Dorsolateral prefrontal cortex (tissue), 122 donors: ENCODE measurements at places on chromosomes 16 and 17.

GRCh38 chr16:12458591-12459358, 344.9 kb downstream of the CPPED1 start:
- DNase-seq, result no peak

DNA sequence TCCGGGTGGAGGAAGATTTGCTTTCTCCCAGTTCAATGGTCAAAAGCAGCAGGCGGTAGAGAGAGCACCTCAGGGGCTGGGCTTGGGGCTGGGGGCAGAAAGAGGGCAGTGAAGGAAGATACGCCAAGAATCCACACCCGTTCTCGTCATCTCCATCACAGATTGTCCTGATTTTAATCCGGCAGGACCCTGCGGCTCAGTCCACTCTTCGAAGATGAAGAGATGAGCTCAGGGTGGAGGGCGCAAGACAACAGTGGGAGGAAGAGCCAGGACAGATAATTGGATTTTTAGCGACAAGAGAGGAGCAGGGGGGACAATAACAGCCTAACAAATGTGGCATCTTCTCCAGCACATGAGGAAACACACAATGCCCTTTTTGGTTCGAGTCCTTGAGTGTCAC, 165.9 kb downstream of the SDK2 start:
- no peak for DNase-seq

DNA sequence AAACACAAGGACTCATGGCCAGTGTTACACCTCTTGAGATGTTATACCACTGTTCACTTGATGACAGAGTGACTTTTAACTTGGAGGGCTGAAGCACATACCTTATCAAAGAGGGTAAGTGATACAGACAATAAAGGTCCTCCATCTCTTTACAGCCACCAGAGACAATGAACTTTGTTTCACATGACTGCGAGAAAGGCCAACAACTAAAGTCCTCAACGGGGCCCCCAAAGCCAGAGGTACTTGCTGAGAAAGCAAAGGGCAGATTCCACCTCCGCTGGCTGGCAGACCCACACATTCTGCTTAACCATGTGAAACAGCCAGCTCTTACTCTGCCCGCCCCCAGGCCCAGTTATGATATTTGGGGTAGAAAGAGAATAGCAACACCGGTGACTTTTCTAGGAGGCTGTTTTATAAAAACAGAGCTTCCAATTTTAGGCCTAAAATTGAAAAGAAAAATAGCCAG, 21.4 kb downstream of the DCUN1D3 start:
- no peak for DNase-seq

DNA sequence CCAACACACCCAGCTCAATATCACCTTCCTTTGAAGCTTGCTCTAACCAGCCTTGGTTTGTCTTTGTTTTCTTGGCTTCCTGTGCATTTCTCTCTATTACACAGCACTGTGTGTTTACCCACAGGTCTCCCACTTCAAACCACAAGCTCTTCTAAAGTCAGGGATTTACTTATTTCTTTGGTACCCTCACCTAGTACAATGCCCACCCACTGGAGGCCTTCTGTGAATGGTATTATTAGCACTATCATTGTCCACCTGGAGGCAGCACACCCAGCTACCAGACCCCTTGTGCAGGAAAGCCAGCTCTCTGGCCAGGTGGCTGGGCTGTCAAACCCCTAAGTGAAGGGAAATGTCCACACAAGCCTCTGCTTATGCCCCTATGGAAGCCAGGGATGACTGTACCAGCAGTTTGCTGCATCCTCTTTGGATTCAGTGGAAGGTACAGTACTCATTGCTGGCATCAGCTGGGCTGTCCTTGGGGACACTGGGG, 9.4 kb upstream of the TOP2A start:
- DNase-seq, result no peak

DNA sequence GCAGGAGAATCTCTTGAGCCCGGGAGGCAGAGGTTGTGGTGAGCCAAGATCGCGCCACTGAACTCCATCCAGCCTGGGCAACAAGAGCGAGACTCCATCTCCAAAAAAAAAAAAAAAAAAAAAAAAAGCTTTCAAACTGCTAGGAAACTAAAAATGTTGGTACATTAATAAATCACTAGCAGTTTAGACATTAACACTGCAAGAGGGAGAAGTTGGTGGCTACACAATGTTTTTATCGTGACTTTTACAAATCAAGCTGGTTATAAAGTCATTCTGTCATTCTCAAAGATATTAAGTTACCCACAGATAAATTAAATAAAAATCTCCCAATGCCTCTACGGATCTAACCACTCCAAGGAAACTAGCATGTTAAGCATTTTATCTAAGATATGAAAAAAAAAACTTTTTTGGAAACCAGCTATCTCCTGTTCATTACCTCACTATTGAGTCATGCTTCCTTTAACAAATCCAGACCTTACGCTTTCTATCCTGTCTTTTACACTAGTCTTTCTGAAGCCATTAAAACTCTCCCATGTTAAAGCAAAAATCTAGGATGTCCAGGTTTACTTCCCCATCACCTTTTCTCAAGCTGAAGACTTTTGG, 85.9 kb upstream of the SMURF2 start:
- DNase-seq, result no peak

DNA sequence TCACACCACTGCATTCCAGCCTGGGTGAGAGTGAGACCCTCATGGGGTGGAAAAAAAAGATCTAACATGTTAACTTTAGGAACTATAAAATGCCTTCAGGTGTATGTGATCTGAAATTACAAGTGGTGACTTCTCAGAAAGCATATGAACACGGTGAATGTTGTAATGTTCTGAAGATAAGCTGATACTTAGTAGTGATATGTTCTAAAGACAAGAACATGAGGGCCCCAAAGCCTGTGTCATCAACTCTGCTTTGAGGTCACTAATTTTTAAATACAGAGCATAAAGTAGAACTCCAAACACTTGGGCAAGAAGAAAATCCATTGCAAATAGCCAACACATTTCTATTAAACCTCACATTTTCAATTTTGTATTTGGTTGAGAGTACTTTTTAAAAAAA, 2.6 kb upstream of the FBF1 start:
- DNase-seq, result no peak

DNA sequence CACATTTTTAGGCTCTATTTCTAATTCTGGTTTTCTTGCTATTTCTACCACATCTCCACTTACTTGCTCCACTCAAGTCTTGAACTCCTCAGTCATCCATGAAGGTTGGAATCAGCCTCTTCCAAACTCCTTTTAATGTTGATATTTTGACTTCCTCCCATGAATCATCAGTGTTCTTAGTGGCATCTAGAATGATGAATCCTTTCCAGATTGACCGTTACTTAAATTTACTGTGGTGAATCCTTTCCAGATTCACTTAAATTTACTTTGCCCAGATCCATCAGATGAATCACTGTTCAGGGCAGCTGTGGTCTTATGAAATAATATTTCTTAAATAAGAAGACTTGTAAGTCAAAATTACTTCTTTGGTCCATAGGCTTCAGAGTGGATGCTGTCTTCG, 32.4 kb downstream of the CLTC start:
- no peak for DNase-seq

GRCh38 chr16:12500771-12501170, 302.9 kb downstream of the CPPED1 start:
- DNase-seq, result no peak

- no peak for DNase-seq
Observed at GRCh38 chr17:10233161-10233560, 34.8 kb upstream of the GAS7 start.

DNA sequence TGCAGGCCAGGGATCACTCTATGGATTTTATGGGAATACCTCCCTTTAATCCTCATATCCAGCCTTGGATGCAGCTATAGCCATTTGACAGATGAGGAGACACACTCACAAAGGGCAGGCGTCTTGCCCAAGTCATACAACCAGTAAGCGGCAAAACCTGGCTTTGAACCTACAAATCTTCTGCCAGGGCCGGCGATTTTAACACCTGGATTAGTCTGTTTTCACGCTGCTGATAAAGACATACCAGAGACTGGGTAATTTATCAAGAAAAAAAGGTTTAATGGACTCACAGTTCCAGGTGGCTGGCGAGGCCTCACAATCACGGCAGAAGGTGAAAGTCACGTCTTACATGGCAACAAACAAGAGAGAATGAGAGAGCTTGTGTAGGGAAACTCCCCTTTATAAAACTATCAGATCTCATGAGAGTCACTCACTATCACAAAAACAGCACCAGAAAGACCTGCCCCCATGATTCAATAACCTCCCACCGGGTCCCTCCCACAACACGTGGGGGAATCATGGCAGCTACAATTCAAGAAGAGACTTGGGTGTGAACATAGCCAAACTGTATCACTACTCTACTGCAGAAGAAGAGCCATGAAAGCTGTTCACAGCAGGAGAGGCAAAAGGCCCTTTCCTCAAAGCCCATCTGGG, 67.5 kb downstream of the XYLT1 start:
- DNase-seq, result no peak

DNA sequence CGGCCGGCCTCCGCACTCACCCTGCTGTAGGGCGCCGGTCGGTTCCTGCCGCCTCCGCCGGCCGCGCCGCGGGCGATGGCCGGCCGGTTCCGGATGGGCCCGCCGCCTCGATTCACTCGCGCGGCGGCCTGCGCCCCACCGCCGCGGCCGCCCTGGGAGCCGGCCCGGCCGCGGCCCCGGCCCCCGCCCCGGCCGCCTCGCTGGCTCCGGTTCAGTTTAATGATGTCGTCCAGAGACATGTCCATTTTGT, 158 bp downstream of the ALYREF start:
- no peak for DNase-seq

- no peak for DNase-seq
Observed at GRCh38 chr17:9512323-9513168, 63.1 kb downstream of the STX8 start.

DNA sequence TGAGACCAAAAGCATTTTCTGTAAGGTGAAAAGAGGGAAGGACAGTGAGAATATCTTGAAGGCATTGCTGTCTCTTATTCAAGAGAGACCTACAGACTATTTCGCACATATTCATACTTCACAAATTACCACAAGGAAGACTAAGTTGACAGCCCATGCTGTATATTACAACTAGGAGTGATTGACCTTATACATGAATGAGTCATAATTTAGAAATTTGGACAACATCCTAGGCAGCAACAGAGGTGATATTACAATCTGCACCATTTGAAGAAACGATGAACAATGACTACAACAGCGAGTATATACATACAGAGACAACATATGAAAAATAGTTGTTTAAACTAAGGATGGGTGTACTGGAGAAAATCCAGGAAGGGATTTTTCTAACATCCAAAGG, 971.7 kb downstream of the CDH11 start:
- no peak for DNase-seq

DNA sequence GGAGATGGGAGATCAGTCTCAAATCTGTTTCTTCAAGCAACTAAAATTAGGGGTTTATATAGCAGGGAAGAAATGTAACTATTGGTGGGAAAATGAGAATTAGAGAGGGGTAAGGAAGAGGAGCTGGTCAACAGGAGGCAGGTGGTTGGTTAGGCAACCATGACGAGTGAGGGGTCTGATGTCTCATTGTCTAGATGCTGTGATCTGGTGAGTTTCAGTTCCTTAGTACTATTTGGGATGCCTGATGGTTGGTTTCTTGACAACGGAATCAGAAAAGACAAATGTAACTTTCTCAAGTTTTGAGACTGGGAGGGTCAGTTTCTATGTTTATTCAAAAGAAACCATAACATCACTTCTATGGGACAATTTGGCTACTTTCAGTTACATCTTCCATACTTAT, 415.3 kb upstream of the C16orf82 start:
- no peak for DNase-seq

- DNase-seq, result no peak
Observed at GRCh38 chr16:89370081-89370511, 120.3 kb downstream of the ANKRD11 start.

DNA sequence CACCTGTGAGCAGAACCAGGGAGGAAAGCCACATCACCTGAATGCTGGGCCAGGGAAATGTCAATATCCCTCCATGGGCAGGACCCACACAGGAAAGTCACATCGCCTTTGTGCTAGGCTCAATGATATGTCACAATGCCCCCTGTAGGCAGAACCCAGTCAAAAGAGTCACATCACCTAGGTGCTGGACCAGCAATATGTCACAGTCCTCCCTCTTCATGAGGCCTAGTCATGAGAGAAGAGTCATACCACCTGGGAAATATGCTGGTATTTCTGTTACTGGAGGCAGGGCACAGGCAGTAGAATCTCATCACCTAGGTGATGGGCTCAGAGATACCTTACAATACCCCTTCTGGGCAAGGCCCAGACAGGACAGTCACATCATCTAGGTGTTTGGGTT, 1843.4 kb downstream of the TP53TG3F start:
- no peak for DNase-seq

DNA sequence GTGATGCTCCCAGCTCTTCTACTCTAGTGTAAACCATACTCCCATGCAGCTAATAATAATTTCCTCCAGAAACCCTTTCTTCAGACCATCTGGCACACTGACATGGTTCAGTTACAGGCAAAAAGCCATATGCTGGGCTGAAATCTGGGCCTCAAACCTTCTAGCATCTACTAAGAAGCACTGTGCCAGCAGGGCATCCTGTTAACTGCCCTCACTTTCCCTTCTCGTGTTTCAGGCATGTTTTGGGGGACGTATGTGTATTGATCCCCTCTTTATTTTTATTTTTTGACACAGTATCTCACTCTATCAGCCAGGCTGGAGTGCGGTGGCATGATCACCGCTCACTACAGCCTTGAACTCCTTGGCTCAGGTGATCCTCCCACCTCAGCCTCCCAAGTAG, 33.3 kb downstream of the STAT5A start:
- DNase-seq, result no peak

DNA sequence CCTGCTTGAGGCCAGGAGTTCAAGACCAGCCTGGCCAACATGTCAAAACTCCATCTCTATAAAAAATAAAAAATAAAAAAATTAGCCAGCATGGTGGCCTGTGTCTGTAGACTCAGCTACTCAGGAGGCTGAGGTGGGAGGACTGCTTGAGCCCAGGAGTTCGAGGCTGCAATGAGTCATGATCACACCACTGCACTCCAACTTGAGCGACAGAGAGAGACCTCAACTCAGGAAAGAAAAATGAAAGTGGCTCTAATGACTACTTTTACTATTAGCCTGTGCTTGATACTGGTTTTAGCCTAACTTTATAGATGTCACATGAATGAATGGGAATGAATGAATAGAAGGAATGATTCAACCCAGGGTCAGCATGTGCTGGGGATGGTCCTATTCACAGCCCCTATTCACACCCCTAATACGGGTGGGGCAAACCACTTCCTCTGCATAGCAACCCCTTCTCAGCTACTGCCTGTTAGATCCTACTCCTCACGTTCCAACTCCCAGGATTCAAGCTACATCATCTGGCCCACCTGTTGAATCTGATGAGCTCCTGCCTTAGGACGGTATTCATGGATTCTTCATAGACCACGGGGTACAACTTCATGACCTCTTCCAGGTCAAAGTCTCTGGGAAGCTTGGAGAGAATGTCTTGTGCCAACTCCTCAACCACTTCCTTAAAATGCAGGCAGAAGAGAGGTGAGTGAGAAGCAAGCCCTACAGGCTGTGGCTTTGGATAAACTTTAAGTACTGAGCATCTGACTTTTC, 40.5 kb downstream of the LYRM1 start:
- no peak for DNase-seq

GRCh38 chr17:51590071-51590656, 329.8 kb downstream of the UTP18 start:
- no peak for DNase-seq
